GM13976 (cell line): ENCODE measurements at places on chromosomes 2 and 18.

GRCh38 chr18:76434452-76434851 is 60.6 kb downstream of the ZNF516 start:
- DNase-seq = no peak

DNA sequence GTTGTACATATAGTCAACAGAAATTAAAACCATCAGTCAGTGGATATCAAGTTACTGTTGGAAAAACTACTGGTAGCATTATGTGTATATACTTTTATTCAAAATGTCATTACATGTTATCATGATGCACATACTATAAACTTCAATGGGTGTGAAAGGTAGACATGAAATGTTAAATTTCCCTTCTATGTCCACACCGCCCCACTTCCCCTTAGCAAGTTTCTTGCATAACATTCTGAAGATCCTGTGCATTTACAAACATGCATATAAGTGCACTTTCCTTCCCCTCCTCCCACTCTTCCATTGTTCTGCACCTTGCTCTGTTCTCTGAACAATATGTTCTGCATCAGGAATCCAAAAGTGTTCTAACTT is 16.6 kb upstream of the HK2 start:
- no peak for DNase-seq

GRCh38 chr2:42328148-42328833 is 32.7 kb downstream of the COX7A2L start:
- no peak for DNase-seq

- DNase-seq = no peak
These were observed 8.0 kb upstream of the PDIA6 start for GRCh38 chr2:10820562-10820961.

DNA sequence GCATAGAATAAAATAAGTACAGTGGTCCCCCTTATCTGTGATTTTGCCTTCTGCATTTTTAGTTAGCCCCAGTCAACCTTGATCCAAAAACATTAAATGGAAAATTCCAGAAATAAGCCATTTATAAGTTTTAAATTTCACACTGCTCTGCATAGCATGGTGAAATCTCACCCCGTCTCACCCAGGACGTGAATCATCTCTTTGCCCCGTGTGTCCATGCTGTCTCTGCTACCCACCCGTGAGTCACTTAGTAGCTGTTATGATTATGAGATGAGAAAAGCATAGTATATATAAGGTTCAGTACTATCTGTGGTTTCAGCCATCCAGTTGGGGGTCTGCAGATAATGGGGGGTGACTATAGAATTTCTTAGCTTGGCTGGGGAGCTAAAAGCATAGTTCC is 67.3 kb downstream of the RHBDD1 start:
- DNase-seq = no peak

DNA sequence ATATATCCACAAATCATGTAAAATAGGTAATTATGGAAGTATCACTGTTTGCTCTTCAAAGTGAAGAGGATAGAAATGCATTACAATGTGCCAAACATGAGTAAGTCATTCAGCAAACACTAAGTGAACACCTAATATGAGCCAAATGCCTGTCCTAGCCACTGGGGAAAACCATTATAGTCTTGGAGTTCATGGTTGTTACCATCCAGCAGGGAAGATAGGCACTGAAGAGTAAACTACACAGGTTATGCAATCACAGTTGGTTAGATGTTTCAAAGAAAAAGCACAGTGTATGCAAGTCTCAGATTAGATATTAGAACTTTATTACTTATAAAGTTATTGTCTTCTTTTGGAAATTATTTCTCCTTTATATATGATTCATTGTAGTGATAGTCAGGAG is 3.9 kb upstream of the SERPINB2 start:
- no peak for DNase-seq

DNA sequence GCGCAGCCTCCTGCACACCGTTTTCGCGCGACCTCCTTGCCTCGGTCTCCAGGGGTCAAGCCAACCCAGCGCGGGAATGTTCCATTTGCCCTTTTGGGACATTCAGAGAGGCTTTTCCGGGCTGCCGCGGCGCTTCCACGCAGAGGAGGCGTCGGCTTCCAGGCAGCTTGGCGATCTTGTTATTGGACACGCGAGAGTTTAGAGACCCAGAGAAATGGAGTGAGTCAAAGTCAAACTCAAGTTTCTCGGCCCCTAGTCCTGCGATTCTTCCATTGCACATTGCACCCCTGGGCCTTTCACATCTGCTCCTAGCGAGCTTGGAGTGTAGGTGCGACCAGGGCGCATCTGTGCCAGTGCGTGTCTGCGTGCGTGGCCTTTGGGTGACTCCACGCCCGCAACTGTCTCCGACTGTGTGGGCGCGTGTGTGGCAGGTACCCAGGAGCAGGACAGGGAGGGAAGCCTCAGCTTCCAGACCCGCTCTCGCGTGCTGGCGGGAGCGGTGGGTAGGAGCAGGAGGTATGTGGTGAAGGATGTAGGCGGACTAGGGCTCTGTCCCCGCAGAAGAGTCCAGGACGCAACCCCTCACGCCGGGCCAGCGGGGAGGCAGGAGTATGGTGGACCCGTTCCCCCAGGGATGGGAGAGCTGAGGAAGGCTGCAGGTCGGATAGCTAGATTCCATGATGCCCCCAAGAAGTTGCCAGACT is 13.5 kb downstream of the SIX3 start:
- no peak for DNase-seq

DNA sequence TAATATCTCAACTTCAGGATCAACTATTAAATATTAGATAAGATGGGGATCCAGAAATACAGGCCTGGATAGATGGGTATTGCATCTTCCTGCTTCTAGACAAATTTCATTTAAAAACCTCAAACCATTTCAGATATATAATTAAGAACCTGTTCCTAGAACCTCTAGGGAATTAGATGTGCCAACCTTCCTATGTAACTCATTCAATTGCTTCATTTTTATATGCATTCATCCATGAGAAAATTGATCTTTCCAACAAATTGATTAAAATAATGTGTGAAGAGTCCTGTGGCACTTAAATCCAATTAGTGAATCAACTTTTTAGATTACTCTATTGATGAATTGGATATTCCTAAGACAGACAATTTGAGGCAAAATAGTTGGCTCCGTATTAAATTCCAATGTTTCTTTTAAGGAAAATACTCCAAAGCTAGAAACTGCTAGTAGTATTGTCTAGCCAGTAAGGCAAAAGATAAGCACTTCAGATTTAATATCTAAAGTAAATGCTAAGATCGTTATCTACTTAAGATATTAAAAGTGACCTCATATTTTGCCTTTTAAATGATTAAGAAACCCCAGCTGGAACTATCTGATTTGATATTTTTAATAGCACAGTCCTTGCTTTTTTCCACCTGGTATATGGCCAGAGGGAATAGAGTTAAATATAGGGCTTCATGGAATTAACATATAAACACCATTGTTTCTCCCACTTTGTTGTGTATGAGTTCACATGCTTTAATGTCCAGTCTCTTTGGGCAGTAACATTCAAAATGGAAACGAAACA is 35.8 kb downstream of the DARS1 start:
- DNase-seq = no peak

GRCh38 chr2:221293949-221294742 is 278.0 kb downstream of the EPHA4 start:
- no peak for DNase-seq

DNA sequence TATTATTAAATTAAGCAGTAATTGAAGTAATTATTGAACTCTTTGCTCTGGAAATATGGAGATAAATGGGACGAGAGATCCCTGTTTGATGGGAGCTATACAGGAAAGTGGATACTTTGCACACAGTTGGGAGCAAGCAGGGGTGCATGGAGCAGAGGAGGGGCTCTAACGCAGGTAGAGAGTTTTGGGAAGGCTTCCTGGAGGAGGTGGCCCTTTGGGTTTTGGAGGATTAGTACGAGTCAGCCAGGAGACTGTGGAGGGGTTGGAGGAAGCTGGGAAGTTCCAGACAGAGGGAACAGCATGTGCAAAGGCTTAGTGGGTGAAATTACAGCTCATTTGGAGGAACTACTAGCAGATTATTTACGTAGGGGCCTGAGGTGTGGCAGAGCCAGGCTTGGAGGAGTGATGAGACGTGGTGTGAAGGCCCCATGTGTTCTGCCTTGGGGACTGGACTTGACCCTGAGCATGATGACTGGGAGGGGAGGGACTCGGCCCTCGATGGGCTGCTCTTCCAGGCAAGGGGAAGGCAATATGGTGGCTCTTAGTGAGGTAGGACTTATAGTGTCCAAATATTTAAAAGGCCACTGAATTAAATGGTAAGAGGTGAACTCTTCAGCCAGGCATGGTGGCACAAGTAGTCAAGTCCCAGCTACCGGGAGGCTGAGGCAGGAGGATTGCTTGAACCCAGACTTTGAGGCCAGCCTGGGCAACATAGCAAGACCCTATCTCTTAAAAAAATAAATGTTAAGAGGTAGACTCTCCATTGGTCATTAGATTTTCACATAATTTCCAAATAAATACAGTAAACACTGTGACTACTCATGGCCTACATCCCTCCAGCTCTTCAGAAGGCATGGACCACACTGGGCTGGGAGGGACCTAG is 30.2 kb downstream of the GREB1 start:
- DNase-seq = no peak
